ENCODE measurements at places on chromosomes 7 and 10.

DNA sequence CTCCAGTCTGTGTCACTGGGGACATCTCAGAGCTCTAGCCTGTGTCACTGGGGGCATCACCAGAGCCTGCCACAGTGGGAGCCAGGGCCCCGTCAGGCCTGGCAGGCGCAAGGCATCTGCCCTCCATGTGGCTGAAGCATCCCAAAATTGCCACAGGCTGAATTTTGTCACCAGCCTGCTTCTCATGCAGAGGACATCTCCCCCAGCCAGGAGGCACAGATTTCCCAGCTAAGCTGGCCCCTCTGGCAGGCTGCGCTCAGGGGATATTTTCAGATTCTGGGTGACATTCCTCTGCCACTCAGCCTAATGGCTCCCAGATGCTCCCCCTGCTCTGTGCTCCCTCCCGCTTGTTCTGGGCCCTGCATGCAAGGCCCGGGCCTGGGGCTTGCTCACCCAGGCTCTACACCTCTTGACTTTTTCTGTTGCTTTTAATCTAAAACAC, 64.6 kb downstream of the COL13A1 start:
- DNase-seq, result no peak

GRCh38 chr10:90047243-90047729, 345.9 kb downstream of the KIF20B start:
- DNase-seq, result no peak

DNA sequence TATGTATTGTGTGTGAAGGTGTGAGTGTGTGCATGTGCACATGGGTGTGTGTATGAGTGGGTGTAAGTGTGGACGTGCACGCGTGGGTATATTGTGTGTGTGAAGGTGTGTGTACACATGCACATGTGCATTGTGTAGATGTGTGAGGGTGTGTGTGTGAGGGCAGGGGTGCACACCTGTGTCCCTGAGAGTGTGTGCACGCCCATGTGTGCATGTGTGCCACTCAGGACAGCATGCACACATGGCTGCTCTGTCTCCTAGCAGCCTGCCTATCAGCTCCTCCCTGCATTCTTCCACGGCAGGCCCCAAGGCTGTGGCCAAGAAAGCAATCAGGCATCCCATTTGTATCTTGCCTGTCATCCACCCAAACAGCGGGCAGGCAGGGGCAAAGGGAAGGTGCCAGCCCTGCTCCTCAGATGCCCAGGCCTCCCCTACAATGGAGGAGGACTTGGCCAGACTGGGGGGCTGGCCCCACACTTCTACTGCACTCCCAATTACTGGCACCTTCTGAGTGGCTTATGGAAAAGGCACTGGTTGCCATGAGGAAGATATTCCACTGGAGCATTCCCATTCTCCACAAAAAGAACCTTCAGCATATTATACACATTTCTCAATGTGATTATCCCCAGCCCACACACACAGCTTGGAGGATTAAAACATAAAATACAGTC, 380.4 kb upstream of the ZMIZ1 start:
- peak; percentile 35 for DNase-seq

DNA sequence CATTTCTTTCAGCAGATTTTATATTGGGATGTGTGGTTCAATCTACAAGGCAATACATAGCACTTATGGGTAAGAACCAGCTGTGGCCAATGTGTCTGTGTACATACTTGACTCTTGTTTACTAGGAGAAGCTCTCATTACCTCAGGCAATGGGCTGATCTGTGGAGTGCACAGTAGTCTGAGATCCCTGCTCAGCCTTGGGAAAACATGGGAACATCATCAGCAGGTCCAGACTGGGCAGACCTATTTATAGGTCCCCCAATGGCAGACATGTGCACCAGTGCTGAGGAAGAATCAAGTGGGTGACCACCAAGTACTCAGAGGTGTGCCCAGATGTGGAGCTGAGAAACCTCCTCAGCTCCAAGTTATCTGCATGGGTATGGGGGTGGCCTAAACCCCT, 349.7 kb downstream of the KIF20B start:
- no peak for DNase-seq

DNA sequence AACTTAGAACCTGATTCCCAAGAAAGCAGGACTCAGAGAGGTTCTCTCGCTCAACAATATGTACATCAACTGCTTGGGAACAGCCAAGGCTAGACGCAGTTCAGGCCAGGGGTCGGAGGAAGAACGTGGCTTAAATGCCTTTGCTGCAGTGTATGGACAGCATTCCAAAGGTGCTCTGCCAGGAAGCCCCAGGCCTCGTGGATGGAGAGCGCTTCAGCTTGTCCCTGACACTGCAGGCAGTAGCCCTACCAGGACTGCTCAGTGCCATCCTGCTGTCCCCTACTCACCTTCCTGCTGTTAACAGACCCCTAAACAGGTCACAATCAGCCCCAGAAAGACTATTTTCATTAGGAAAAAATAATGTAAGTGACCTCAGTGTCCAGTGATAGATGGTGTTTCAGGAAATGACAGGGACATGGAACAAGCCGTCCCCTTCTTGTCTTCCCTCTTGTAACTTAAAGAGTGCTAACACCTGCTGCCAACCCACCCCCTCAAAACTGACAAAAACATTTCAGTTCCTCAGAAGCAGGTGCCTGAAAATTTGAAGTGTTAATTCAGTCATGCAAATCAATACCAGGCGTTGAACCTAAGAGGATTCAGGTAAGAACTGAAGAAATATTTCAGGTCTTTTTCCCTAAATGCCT, 16.5 kb downstream of the CREB3L2 start:
- DNase-seq, result no peak

GRCh38 chr7:44380831-44381493, 55.6 kb upstream of the CAMK2B start:
- DNase-seq, result no peak

DNA sequence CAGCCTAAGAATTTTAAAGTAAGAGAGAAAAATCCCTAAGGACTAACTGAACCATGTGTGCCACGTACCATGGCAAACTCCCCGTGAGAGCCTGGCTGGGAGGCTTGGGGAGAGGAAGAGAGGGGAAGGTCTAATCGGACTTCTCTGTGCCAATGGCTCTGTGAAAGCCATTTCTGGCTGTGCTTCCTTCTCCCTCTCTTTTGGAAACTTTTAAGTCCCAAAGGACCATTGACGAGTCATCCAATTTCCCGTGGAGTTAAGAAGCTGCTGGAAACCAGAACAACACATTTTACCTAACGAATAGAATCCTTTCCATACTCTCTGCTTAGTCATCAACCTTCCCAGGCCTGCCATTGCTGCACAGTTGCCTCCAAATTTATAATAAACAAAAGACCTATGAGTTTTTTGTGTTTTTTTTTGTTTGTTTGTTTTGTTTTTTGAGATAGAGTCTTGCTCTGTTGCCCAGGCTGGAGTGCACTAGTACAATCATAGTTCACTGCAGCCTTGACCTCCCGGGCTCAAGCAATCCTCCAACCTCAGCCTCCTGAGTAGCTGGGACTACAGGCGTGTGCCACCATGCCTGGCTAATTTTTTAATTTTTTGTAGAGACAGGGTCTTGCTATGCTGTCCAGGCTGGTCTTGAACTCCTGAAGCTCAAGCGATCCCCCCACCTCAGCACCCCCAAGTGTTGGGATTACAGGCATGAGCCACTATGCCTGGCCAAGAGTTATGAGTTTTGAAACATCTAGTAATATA, 13.2 kb downstream of the LAMB1 start:
- no peak for DNase-seq

All from renal pelvis (tissue), 12 donors.